ENCODE measurements at places on chromosomes 7 and 10.

DNA sequence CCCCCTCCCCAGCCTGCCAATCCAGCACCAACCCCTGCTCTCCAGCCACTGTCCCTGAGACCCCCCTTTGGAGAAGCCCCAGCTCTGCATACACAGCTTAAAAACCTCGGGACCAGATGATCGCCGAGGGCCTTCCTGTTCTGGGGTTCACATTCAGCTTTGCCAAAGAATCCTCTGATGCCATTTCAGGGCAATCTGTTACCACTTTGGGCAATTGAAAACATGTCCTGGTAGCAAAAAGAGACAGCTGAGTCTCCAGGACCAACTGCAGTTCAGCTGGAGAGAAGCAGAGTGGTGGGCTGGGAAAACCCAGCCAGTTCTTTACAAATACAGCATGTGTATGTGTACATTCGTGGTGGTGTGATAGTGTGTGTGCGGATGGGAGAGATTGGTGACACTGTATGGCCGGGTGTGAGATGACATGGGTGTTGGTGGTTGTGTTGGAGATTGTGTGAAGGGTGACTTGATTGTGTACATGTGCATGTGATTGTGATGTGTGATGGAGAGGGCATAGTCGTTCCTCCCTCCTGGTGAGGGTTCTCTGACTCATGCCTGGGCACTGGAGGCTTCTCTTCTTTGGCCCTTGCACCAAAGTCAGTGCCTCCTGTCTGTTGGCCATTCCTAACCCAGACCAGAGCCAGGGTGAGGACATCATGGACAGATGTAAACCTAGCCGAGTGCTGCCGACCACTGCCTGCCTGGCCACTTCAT, 48.5 kb upstream of the AQP1 start:
- DNase-seq, result no peak

DNA sequence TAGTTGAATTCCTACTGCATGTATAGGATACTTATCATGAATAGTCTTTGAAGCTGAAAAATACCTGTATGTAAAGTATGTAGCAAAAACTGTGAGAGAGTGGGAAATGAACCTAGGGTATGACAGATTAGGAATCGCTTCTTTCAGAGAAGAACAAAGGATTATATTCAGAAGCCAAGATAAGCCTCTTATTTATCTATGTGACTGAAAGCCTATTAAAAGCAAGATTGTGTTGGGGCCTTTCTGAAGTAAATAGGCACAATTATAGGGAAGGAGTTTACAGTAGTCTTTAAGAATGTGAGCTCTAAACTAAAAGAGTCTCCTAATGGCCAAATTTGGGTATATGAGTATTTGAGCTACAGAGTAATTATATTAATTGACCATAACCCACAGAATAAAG, 102.1 kb downstream of the MTERF1 start:
- no peak for DNase-seq

GRCh38 chr7:157370742-157371141, 33.9 kb downstream of the DNAJB6 start:
- DNase-seq, result no peak

GRCh38 chr10:42859256-42859655, 76.7 kb downstream of the BMS1 start:
- no peak for DNase-seq

GRCh38 chr10:77351386-77351785, 286.2 kb downstream of the KCNMA1 start:
- DNase-seq, result no peak

- DNase-seq, result no peak
These were observed 38.1 kb upstream of the SEMA3A start for GRCh38 chr7:84232646-84233045.

DNA sequence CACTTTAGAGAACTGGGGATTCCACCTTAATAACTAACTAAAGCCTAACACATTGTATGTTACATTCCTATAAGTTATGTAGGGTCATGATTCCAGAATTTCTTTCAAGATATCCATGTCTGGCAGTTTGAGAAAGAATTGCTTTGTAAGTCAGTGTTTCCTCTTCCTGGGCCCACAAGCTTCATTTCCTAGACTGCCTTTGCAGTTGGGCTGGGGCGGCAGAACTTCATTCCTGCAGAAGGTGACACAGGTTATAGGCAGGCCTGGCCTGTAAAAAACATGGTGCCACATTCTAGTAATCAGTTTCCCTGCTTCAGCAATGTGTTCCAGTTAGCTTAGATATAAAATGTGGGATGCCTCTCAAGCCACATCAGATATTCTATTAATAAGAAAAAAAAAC, 184.2 kb upstream of the NOBOX start:
- no peak for DNase-seq

- no peak for DNase-seq
These were observed 44.2 kb downstream of the FANK1 start for GRCh38 chr10:125940515-125940914.

GRCh38 chr7:55309040-55309991, 55.8 kb upstream of the LANCL2 start:
- peak; percentile 20 for DNase-seq

DNA sequence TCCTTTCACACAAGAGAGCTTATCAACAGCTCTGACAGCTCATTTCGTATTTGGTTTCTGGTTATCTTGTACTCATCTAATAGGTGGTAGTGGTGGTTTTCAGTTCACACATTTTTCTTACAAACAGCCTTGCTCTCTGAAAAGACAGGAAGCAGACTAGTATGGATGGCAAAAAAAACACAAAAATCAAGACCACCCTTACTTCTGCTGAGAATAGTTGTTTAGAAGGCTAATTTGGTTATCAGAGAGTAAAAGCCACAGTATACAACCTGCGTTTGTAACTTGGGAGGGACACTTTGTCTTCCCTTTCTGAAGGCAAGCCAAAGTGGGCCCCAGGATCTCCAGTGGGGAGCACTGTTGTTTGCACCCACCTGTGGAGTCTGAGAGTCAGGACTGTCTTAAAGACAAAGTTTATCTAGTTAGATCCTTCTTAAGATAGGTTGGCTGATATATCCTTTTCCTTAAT, 68.0 kb downstream of the PIP4K2A start:
- no peak for DNase-seq

DNA sequence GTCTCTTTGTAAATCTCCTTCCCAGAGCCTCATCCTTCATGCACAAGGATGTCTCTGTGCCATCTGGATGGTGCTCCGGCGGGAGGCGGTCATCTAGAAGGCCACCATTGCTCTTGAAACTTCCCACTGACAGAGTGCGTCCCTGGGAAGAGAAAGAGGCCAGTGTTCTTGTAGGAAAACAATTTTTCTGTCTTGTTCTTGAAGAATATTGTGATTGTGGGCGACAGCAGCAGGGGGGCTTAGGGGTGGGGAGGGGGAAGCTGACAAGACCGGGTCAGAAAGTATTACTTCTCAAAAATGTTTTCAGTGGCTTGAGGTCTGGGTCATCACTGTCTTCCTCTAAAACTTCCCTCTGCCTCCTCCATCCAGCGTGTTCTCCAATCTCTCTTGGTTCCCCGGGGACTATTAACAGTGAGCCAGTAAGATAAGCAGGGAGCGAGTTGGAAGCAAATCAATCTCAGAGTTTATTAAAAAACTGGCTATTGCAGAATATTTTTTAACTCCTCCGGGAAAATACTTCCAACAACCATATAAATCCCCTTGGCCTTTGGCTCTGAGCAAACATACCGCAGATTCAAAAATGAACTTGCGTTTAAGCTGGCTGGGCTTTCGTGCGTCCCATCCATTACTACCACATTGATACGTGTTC, 597.8 kb upstream of the MGMT start:
- DNase-seq, result no peak

DNA sequence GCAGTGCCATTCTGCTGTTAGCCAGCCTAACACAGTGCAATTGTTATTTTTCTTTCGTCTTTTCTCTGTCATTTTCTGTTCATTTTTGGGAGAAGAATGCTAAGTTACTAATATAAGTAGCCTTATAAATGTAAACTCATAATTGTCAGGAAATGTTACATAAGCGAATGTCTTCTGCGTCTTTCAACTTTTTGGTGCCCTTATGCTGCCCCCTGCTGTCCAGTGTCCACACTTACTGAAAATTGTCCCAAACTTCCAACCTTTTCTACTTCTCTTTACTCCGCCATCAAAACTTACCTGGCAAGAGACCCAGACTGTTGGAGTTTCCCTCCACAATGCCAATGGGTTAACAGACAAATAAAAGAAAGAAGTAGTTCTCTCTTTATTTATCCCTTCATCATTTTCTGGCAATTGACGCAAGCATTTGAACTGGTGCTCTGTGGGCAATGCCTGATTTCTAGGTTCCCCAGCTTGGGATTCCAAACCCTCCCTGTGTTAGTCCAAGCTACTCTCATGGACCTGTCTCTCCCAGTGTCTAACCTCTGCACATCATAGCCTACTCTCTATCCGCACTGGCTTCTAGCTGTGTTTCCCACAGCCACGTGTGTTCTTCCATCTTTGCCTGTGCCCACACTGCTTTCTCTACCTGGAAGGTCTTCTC, 21.0 kb upstream of the EPC1 start:
- peak; percentile 69 for DNase-seq

- no peak for DNase-seq
These were observed 106.0 kb downstream of the TCERG1L start for GRCh38 chr10:131205556-131205955.

GRCh38 chr10:33835556-33835955, 501.1 kb upstream of the NRP1 start:
- DNase-seq, result no peak

DNA sequence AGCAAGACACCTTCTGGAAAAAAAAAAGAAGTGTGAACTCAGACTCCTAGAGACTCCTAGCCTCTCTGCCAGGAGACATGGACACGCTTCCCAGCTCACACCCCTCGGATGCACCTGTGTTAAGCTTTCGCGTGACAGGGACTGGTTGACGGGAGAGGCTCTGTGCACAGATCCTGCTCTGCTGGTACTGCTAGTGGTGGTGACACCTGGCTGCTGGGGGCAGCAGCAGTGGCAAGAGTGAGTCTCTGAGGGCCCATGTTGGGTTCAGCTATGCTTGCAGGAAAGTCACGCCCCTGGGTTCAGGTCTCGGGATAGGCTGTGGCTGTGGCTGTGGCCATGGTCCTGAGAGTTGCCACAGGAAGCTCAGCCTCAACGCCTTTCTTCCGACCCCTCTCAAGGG, 81.1 kb downstream of the XRCC2 start:
- no peak for DNase-seq
